WTC11 (cell line): ENCODE measurements at places on chromosomes 7 and 10.

GRCh38 chr7:120996988-120997345, 8.5 kb downstream of the CPED1 start:
- DNase-seq, result no peak

DNA sequence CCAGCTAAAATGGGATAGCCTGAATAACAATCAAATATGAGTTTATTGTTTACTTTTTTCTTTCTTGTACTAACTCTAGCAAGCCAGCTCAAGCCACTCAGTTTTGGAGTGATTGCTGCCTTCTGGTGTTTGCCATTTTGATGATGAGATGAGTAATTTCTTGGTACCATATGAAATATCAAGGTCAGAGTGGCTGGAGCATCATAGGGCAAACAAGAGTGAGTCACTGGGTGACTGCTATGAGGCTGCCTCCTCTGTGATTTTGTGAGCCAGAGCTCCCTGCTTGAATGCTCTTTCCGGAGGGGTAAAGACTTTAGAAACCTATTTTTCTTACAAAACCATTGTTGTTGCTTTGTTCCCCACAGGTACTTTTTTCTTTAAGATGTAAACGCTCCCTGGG, 295.6 kb downstream of the PRKG1 start:
- no peak for DNase-seq

- no peak for DNase-seq
Measured at GRCh38 chr7:112427984-112428383, 22.3 kb upstream of the IFRD1 start.

DNA sequence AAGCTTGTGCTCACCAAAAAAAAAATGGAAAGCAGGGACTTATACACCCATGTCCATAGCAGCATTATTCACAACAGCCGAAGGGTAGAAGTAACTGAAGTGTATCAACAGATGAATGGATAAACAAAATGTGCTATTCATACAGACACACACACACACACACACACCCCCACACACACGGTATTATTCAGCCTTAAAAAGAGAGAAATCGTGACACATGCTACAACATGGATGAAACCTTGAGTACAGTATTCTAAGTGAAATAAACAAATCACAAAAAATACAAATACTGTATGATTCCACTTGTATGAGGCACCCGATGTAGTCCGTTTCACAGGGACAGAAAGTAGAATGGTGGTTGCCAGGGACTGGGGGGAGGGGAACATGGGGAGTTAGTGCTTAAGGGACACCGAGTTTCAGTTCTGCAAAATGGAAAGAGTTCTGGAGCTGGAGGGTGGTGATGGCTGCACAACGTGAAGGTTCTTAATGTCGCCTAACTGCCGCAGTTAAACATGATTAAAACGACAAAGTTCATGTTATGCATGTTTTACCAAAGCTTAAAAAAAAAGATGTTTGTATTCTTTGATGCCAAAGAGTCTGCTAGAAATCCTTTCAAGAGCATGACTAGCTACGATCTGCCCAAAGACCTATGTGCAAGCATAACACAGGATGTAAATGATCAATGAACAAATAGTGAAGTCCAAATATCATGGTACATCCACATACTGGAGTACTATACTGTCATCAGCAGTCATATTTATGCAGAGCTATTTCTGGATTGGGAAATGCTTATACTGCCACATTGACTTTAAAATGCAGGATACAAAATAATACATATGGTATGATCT, 7.2 kb downstream of the TNS3 start:
- no peak for DNase-seq

DNA sequence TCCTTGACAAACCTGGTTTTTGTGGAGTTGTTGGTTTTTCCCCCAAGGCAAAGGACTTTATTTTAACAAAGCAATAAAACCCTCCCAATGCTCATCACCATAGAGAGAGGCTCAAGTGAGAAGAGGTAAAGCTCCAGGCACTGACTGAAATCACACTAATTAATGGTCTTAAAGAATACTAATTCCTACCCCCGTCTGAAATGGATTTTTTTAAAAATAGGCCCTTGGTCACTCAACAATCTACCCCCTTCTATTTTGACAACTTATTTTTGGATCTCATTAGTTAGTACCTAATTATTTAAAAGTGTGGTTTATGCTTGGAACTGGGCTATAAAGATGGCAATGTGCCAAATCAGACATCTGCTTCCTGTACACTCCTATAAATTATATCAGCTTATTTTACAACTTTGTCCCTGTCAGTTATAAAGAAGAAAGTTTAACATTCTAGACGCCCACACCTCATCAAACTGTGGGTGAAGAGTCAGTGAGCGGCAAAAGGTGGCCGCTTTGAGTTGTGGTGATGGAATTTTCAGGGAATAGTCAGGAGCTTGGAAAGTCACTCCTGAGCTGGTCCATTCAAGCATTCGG, 10.6 kb downstream of the GLI3 start:
- no peak for DNase-seq

GRCh38 chr10:85621562-85621961, 745.0 kb downstream of the GRID1 start:
- DNase-seq, result no peak

- no peak for DNase-seq
Measured at GRCh38 chr7:30799976-30800661, 28.9 kb downstream of the MINDY4 start.
